HFFc6 (cell line): ENCODE measurements at places on chromosomes 2 and 18.

DNA sequence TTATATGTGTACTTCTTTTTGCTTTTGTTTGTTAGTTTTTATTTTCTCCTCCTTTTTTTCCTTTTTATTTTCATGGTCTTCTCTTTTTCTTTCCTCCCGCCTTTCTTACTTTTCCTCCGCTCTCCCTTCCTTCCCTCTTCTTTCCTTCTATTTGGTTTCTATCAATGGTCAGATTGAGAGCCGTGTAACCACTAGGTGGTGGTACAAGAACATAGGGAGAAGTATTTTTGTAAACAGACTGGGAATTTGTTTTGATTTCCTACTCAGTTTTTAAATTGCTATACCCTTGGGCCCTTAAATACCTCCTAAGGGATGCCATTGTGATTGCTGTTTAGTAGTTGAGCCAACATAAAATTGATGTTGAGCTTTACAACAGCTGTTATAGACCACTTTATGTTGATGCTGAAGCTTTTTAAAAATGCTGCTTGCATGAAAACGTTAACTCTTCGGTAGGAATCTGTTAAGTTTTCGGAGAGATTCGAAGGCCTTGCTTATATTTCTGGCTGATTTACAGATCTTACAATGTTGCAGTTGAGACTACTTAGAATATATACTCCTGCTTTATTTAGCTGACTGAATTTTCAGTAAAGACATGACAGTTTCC lies 124.2 kb downstream of the UBE2E3 start:
- DNase-seq = peak; percentile 72

GRCh38 chr2:8572712-8573233 lies 109.1 kb upstream of the ID2 start:
- DNase-seq = no peak

DNA sequence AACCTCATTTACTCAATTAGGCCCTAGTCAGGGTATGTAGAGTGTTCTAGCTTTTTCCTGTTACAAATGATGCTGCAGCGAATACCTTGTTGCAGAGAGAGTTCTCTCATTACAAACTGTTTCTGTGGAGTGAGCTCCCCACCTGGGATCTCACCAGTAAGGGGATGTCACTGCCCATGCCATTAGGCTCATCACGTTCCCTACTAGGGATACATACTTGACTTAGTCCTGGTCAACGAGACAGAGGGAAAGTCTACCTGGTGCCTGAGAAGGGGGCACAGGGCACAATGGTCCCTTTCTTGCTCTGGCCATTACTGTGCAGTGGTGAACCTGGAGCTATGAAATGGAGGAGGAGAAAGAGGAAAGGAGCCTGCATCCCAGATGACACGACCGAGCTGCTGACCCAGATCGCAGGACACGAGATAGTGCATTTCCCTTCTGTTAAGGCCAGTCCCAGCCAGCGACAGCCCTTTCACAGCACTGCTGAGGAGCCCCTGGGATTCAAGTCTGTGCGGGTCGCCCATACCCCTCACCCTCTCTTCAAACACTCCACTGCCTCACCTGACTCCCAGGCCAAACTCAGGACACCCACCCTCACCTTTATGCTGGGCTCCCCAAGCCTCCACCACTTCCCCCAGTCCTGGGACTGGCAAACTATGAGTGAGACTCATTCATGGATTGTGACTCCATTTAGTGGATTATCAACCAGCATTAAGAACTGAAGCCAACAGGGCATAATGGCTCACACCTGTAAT lies 16.0 kb downstream of the MALL start:
- DNase-seq = no peak

- peak; percentile 21 for DNase-seq
Observed at GRCh38 chr2:168348076-168348475, 100.7 kb upstream of the STK39 start.

DNA sequence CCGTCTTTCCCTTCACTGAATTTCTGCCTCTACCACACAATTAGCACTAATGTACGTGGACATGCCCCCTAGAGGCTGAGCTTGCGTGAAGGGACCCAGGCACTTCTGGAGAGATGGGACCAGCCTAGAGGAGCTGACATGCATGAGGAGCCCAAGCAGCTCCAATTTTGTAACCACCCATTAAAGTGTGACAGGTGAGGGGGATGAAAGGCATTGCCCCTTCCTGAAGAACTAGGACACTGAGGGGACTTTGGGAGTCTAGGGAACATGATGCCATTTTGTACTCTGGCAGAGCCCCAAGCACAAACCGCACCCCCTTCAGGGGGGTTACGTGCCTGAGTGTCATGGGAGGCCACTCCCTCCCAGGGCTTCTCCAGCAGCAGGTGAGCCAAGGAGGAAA lies 63.6 kb downstream of the HNRNPLL start:
- DNase-seq = no peak

GRCh38 chr2:201796478-201796865 lies 9.9 kb upstream of the CDK15 start:
- DNase-seq = no peak

DNA sequence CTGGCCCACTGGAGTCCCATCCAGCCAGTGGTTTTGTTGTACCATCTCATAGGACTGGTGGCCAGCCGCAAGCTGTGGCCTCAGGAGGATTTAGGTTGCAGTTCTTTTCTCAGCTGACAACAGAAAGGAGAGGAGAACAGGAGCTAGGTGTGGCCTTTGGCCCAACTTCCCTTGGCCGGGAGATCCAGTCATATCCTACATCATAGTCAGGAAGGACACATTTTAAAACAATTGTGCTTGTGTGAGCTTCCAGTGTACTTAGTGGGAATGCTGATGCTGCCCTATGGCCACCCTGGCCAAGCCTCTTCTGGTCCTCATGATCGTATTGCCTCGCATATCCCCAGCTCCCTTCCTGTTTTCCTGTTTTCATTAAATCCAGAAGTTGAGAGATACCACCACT lies 98.1 kb downstream of the WDSUB1 start:
- no peak for DNase-seq

DNA sequence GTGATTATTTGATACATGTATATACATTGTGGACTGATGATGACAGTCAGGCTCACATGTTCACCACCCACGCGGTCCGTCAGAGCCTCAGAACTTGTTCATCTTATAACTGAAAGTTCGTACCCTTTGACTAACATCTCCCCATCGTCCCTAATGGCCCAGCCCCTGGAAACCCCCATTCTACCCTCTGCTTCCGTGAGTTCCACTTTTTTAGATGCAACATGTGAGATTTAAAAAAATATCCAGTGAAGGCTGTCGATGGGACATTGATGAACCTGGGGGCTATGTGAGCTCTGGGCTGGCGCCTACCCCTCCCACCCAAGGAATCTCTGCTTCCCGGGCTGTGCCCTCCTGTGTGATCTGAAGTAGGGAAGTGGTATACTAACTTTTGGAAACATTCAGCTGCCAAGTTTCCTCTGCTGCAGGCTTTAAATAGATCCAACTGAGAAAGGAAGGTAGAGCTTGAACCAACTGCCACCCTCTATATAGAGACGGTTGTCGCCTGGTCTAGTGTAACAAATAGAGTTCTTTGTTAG lies 163.8 kb downstream of the FAM210A start:
- no peak for DNase-seq

GRCh38 chr2:145086910-145087309 lies 567.0 kb upstream of the ZEB2 start:
- no peak for DNase-seq

- no peak for DNase-seq
Observed at GRCh38 chr2:161708350-161708975, 84.2 kb downstream of the SLC4A10 start.
